ENCODE measurements at places on chromosomes 2 and 18.

GRCh38 chr2:224457408-224458096, 55.6 kb upstream of the FAM124B start:
- DNase-seq, result no peak

GRCh38 chr2:201964631-201965206, 68.9 kb upstream of the FZD7 start:
- DNase-seq, result no peak

- no peak for DNase-seq
Measured at GRCh38 chr18:47750889-47751423, 179.5 kb downstream of the SMAD2 start.

DNA sequence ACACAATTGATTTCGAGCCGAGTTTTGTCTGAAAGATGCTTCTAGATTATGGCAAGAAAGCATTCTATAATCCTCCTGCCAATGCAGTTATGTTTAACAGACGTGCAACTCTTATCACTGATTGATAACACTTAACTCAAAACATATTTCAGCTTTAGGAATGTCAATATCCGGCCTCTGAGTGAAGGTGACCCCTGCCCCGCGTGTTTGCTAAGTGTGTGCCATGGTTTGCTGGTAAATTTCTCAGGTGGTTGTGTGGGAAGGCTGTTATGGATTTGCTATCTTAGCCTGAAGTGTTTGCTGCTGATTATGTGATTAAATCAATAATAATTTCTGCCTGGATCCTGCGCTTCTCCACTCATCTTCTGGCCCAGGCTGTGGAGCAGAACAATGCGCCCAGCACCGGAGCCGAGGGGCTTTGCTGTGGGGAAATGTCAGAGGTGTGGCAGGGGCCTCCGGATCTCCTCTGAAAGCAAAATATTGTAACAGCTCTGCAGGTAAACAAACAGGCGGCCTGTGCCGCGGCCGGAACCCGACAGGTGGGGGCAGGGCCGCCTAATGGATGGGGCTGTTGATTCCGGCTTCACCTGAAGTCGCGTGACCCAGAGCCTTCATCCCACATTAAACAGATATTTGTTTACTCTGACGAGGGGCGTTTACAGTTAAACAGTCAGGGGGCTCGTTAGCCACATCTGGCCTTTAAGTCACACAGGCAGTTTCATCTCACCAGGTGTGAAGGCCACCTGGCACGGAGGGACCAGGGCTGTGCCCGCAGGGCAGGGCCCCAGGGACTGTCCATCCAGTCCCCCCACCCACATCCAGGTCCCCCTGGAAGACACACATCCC, 210.7 kb upstream of the SALL3 start:
- no peak for DNase-seq

DNA sequence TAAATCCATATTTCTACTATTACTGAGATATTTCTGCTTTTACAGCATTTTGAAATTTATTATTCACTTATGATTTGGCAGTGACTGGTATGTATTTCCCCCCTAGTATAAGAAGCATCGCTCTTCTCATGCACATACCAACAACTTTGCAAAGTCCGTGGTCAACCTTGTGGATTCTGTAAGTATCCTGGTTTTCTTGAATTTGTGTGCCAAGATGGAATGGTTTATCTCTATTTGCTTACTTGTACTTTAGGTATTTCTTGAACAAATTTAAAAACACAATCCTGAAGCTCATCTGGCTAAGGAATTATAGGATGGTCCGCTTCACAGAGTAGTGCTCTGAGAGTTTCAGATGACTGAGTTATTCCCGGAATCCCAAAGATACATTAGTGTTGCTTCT, 85.0 kb upstream of the FAM237A start:
- DNase-seq, result no peak

DNA sequence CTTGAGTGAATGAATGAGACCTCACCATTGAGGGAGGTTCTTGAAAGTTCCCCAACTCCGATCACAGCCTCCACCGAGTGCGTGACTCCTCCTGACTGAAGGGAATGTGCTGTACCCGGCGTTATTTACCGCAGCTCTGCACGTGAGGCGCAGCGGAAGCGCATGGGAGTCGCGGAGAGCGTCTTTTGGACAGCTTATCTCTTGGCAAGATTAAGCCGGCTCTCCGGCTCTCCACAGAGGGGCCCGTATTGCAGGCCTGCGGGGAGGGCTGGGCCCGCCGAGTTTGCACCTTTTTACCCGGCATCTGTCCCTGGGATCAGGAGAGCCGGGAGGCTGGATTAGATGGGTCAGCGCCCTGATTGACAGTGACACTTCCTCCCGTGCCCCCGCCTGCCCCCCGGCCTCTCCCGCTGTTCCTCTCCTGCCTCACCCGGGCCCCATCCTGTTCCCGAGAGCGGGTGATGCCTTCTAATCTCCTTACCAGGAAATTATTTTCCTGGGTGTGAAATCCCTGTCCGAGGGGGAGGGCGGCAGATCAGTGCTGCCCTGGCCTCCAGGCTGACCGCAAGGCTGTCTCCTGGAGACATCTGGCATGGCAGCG, 176.3 kb downstream of the INHBB start:
- no peak for DNase-seq

DNA sequence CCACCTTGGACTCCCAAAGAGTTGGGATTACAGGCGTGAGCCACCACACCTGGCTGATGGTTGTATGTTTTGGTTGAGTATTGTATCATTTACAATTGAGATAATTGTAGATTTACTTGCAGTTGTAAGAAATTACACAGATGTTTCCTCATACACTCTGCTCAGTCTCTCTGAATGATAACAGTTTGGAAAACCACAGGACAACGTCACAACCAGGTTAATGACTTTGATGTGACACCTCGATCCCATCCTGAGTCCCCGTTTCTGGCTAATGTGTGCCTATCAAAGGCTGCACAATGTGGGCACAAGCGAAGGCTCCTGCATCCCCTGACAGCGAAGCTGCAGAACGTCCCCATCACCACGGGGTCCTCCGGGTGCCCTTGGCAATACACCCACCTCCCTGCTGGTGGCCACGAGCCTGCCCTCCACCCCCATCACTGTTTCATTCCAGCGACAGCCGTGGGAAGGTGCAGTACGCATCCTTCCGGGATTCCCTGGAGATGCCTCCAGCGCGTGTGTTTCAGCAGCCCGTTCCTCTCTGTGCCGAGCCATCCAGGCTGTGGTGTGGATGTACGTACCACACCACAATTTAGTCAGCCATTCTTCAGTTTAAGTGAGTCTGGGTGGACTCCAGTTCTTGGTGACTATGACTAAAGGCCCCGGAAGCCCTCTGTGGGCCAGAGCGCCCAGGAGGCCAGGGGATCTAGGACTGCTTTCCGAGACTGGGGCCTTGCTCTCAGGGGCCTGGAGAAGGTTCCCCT, 4.3 kb upstream of the PDCD1 start:
- no peak for DNase-seq

DNA sequence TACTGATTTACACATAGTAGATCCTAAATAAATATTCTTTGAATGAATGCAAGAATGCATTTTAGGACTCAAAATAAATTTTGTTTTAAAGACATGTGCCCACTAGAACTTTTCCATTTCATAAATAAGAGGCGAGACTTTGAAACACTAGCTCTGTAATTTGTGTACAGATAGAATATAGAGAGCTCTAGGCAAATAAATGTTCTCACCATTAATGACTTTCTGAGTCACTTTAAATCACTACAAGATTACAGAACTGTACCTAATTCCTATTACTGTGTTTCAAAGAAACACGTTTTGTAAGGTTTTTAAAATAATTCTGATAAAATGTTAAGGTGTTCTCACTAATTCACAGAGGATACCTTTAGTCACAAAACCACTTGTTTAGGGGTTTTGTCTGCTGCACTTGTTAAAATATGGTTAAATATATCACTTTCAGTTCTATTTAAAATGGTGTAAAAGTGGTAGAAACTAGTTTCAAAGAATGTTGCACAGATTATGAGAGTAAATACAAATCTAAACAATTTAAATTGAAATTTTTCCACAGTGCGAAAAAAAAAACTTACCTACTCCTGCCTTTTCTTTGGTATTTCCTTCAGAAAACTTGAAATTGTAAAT, 158.7 kb upstream of the ZC3H15 start:
- no peak for DNase-seq

GRCh38 chr2:193627187-193627926, 1432.6 kb upstream of the TMEFF2 start:
- DNase-seq, result no peak

- no peak for DNase-seq
Measured at GRCh38 chr2:179049203-179049545, 763 bp downstream of the CCDC141 start.

DNA sequence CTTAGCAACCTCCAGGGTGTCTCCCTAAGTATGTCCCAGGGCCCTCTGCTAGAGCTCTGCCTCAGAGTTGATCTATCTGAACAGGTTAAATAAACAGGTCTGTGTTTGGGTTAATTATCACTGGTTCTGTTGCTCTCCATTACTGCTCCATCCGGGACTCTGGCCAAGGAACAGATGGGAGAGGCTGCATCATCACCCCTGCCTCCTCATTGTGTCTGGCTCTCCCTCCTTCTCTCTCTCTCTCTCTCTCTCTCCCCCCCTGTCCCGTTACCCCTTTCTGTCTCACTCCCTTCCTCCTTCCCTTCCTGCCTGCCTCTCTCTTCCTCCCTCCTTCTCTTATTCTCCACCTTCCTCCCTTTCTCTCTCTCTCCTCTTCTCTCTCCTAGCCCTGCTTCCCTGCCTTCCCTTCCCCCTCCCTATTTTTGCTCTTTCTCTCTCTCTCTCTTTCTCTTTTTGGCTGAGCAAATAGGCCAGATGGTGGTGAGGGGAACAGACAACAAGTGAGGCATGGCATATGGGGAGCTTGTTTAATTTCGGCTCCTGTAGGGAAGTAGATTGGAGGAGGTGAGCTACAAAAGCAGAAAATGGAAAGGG, 62.1 kb downstream of the SETBP1 start:
- DNase-seq, result no peak

GRCh38 chr2:67374481-67374880, 22.7 kb upstream of the ETAA1 start:
- no peak for DNase-seq

DNA sequence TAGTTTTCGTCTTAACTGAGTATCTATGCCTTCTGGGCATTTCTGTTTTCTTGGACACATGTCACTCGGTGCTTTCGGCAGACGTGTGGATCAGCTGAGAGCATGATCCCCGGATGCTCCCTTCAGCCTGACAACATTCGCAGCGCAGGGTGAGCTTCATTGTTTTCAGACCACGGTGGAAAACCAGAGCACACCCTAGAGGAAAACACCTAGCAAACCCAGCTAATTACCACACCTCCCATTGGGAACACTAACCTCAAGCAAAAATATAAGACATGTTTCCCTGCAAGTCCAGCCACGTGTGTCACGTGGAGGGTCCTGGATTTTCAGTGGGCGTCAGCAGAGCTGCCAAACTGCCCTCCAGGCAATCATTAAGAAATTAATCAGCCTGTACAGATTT, 31.0 kb downstream of the ANKRD29 start:
- no peak for DNase-seq

- DNase-seq, result no peak
Measured at GRCh38 chr2:20542746-20543468, 96.0 kb downstream of the RHOB start.

DNA sequence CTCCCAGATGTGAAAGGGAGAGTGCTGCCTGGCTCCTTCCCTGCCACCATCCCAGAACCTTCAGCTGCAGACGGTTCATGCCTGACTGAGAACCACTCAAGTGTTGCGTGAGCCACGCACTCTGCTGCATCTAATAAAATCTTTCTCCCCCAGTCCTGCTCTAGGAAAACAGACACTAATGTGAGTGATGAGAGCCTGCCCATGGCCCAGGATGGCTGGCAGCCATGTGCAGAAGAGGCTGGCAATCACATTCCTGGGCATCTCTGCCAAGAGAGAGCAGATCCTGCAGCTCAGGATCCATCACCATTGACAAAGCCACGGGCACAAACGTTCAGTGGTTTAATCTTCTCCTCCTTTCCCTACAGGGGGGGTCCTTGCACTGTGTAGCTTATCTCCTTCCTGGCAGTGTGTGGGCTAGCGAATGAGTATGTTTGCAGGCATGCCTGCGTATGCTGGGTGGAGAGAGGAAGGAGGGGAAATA, 477.5 kb downstream of the SLC4A3 start:
- no peak for DNase-seq

DNA sequence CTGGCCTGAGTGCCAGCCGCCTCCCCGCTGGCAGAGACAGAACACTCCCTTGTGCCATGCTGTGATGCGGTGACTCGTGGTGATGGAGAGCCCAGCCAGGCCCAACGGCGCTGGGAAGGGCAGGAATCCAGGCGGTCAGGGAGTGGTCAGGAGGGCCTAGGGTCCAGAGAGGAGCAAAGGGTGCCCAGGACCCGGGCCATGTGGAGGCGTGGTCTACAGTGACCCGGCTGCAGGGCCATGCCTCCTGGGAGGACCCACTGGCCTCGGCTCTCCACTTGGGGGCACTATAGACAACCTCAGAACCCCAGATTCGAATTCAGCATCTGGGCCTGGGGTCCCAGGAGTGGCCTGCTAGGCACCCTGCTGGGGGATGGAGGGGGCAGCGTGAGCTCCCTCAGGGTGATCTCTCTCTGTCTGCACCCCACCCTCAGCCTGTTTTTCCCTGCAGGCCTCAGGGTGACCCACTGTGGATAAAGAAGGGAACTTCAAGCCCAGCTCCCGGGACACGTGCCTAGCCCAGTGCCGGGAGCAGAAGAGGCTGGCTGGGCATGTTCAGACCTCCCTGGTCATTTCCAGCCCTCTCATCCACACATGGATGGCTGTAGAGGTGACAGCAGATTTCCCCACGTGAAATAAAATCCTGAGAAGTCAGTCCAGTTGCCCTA, 13.0 kb downstream of the AMER3 start:
- DNase-seq, result no peak

DNA sequence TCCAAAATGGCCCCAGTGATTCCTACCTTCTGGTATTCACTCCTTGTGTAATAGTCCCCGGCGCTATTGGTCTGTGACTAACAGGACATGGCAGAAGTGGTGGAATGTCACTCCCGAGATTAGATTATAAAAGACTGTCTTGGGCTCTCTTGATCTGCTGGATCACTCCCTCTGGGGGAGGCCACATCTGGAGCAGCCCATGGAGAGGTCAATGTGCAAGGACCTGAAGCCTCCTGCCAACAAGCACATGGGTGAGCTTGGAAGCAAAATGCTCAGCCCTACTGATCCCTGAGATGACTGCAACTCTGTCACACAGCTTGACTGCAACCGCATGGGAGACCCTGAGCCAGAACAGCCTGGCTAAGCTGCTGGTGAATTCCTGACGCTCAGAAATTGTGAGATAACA, 94.3 kb upstream of the GLI2 start:
- DNase-seq, result no peak

DNA sequence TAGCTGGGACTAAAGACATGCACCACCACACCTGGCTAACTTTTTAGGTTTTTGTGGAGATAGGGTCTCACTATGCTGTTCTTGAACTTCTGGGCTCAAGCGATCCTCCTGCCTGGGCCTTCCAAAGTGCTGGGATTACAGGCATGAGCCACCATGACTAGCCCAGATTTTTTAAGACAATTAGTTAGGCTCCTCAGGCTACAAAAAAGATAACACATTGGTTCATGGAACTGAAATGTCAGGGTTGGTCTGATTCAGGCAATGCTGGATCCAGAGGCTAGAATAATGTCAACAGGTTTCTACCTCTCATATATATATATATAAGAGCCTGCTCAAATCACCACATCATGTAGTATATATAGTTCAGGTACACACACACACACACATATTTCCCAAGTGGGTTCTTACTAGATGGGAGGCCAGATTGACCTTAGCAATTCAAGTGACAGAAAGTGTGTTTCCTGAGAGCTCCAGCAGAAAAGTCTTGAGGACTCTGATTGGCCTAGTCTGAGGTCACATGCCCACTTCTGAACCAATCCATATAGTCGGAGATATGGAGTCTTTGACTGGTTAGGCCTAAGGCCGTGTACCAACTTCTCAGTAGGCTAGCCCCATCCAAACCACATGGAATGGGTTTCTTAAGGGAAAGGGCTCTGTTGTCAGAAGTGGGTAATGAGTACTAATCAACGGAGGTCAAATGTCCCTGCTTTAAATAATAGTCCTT, 72.6 kb upstream of the LAPTM4A start:
- DNase-seq, result no peak
